ENCODE measurements at places on chromosomes 12 and 14.

- DNase-seq = no peak
Observed at GRCh38 chr12:113391650-113392337, 11.9 kb downstream of the SDS start.

DNA sequence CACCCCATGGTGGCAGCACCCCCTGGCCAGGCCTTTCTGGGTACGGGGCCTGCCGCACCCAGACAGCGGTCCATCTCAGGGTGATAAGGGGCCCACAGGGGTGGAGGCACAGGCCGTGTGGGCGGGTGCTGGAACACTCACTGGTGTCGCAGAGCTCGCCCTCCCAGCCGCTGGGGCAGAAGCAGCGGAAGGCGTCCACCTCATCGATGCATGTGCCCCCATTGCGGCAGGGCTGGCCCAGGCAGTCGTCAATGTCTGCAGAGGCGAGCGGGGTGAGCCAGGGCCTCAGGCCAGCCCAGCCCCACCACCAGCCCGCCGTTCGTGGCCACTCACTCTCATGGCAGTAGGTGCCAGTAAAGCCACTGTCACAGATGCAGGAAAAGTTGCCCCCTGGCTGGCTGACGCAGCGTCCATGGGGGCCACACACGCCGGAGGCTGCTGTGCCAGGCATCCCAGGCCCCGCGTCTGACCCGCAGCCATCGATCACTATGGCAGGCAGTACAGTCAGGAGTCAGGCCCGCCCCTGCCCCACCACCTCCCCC is 19.9 kb downstream of the JAG2 start:
- DNase-seq = no peak

DNA sequence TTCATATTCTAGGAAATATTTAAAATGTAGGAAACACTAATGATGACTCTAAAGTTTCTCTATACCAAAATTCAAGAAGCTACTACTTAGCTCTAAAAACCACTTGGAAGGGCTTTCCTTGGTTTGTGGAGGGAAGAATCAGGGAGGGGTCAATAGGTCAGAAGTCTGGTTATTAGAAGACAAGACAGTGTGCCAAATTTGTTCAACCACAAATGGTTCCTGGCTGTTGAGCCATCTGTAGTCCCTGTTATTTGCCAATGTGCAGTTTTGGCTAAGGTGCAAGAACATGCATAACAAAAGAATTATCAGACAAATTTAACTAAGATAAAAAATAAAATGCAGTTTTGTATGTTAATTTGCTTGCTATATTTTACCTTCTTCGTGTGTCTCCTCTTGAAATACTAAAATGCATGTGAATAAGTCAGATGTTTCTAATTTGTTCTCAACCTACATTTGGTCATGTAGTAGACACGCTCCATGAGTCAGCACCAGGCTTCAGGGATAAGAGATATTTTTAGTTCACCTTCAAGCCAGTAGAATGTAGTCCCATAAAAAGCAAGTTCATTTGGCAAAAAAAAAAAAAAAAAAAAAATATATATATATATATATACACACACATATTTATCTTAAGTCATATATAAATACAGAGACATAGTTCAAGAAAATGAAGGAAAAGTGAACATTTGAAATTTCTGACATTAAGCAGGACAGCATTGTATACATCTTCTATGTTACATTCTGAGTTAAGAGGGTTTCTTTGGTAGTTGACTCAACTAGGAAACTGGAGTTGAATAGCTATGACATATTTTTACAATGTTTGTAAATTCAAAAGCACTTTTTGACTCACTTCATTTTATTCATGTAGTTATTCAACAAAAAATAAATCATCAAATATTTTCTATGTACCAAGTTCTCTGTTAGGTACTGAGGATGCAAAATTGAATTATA is 123.3 kb downstream of the KCNC2 start:
- peak; percentile 7 for DNase-seq

DNA sequence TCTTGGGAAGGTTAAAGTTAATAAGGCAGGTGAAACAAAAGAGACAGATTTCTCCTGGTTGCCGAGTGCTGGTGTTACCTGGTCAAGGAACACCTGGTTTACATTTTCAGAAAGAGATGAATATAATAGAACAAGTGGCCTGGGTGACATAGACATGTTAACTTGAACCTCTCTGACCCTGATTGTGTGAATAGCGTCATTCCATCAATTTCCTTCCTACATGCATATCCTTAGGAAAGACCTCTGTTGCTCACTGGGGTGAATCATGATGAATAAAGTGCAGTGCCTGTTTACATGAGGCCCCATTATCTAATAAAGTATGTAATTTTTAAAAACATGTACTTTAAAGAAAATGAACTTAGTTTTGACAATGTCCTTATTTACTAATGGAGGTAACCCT is 1822.9 kb upstream of the FLRT2 start:
- no peak for DNase-seq

DNA sequence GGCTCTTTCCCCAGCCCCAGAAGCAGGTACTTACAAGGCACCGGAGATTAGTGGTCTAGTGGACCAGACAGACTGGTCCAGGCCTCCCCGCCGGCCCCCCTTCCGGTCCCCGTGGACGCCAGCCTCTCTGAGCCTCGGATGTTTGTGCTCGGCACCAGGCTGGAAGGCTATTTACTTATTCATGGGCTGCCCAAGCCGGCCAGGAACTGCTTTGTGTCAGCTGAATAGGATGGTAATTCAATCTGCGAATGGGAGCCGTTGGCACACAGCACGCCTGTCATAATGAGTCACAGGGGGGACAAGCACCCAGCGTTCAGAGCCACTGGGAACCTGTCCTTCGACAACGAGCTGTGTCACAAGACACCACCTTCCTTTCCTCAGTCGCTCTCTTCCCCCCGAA is 82.3 kb downstream of the RIMBP2 start:
- DNase-seq = no peak

- DNase-seq = no peak
Observed at GRCh38 chr14:73995977-73996378, 23.1 kb downstream of the ENTPD5 start.

GRCh38 chr12:49098035-49098451 is 3.4 kb upstream of the DHH start:
- DNase-seq = peak; percentile 70

DNA sequence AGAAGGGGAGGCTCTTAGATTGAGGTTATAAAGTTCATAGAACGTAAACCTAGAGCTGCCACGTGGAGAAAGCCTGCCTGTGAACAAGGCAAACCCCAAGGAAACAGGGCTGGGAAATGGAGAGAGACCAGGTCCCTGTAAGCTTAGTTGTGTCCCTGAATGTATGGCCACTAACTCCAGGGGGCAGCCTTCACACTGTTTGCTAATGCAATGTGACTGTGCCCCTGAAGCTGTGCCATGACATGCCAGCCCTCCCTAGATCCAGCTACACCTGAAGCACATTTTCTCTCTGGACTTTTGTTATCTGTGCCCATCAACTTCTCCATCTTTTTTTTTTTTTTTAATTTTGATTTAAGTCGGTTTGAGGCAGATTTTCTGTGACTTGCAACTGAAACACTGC is 60.6 kb upstream of the TMCC3 start:
- peak; percentile 17 for DNase-seq

DNA sequence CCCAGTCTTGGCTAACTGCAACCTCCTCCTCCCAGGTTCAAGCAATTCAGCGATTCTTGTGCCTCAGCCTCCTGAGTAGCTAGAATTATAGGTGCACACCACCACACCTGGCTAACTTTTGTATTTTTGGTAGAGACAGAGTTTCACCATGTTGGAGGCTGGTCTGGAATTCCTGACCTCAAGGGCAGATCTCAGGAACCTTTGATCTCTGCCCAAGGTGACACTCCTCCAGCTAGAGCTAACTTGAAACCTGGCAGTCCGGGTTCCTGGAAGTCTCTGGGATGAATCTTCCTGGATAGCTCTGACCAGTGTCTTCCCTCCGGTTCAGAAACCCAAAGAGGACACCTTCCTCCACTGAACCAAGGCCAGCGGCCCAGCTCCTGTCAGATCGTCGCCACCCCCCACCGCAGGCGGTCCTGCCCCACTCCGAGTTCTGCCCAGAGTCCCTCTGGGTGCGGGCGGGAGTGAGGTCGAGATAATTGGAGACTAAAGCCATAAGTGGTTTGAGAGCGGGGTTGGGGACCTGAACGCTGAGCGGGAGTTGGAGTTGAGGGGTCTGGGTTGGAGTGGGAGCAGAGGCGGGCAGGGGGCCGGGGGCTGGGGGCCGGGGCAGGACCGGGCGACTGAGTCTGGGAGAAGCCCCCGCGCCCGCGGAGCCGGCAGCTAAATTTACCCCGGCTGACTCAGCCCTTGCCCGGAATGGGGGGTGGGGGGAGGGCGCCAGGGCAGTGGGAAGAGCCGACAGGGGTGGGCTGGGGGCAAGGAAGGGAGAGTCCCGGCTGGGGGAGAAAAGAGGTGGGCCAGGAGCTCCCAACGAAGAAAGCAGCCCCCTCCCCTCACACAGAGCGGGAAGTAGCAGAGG is 4.7 kb downstream of the DDN start:
- no peak for DNase-seq

- DNase-seq = peak; percentile 77
Observed at GRCh38 chr12:9634177-9634803, 26.6 kb upstream of the KLRB1 start.

DNA sequence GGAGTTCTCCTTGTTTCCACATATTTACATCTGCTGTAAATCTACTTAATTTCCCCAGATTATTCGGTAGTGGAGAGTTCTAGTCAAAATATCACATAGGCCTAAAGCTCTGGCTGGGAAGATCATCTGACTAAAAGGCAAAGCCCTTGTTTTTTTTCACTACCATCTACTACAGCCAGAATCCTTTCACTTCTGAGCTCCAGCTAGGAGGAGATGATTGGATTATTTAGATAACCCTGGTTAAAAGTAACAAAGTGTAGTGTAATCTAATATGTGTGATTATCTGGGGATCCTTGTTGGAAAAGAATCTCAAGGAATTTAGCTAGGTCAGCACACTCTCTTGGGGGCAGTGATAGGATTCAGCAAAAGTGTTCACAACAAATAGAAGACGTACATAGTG is 125.4 kb downstream of the DYRK2 start:
- no peak for DNase-seq

DNA sequence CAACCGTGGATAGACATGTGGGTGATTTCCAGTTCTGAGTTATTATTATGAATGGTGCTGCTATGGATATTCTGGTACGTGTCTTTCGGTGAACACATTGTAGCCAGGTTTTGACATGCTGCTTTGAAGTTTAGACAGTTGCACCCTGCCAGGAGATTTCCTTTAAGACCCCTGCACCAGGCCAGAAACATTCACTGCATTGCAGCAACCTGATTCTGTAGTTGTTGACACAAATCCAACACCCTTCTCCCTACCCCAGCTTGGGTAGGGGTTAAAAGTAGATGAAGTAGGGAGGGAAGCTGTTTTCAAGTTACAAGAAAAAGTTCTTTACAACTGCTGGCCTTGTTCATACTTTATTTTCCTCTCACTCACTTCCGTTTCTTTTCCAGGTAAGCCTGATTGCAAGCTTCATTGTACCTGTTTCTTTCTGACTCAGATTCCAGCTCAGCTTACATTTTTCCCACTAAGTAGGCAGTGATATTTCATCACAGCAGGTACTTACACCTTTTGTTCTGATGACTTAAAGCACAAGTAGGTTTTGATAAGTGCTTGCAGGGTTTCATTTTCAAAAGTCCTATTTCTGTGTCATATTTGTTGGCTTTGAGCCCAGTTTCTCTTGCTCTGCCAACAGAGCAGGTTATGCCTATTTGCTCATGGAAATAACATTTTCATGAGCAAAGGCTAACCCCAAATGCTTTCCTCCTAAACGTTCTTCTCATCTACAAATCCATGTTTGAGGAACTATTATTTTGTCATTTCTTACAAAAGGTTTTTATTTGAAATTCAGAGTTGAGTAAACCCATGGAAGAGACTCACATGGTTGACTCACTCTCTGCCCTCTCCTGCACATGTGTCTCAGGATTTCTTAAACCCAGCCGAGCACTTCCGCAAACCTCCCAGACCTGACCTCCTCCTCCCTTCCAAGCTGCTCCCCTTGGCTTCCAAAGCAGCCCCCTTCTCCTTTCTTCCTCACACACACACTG is 12.1 kb upstream of the LTA4H start:
- DNase-seq = peak; percentile 87

GRCh38 chr12:66960704-66961690 is 282.1 kb upstream of the GRIP1 start:
- no peak for DNase-seq

DNA sequence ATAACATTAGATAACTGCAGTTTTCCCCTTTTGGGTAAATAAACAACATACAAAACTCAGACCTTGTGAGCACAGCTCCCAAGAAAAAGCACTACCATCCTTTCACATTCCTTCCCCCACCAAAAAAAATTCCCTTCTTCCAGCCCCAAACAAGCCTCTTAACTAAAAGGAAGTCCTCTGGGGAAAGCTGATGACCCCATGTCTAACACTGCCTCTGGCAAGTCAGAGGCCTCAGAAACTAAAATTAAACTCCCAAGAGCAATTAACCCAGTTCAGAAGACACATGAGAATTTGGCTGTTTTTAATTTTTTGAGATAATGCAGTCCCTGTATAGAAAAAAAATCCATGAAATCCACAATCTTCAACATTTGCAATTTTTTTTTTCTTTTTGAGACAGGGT is 127.7 kb downstream of the SPTSSA start:
- no peak for DNase-seq

- peak; percentile 72 for DNase-seq
Observed at GRCh38 chr14:81471062-81471461, 62.6 kb downstream of the SEL1L start.

GRCh38 chr12:30877105-30877875 is 49.3 kb upstream of the TSPAN11 start:
- no peak for DNase-seq

DNA sequence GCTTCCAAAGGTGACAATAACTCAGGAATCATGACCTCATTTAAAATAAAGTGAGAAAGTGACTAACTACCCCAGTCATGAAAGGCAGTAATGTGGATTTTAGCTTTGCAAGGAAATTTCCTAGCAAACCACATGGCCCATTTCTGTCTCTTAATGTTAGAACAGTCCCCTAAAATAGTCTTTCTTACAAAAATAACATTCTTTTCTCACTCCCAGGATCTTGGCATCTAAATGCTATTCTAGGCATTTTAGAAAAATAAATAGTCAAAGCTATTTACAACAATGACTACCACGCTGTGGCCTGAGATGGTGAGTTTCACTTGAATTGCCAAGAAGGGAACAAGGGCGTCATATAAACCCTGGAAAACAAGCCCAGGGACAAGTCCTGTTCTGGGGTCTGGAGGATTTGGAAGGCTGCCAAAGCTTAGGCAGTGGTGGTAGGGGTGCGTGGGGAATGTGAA is 101.2 kb upstream of the CCDC175 start:
- no peak for DNase-seq

DNA sequence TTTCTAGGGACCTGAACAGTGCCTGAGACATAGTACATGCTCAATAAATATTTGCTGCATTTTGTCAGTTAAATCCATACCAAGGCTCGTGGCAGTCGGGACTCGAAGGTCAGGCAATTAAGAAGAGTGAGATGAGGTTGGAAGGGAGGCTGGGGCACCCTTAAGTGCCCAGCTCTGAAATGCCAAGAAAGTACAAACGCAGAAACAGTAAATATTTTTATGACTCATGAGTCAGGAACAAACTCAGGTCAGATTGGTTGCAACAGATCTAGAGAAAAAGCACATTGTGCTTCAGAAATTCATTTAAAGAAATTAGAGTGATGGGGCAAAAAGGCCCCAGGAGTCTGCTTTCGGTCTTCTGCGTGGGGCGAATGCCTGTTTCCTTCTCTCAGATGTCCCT is 83.0 kb upstream of the FZD10 start:
- DNase-seq = no peak
